NCI-H1048 (cell line): ENCODE measurements at places on chromosomes 5 and 9.

DNA sequence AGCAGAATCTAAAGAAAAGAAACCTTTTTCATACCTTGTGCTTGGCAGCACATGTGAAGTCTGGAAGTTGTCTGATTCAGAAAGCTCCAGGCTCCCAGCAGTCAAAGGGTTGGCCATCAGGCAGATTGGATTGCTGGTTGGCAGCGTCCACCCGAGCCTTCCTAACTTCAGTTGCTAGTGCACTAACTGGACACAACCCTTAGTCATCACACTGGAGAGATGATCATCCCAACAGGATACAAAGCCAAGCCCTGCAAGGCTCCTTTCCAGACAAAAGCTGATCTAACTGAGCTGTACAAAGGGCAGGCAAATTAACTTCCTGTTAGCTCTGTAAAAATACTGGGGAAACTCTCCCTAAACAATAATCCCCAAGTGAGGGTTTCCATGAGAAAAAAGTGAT, 185.6 kb downstream of the SNX18 start:
- no peak for DNase-seq

DNA sequence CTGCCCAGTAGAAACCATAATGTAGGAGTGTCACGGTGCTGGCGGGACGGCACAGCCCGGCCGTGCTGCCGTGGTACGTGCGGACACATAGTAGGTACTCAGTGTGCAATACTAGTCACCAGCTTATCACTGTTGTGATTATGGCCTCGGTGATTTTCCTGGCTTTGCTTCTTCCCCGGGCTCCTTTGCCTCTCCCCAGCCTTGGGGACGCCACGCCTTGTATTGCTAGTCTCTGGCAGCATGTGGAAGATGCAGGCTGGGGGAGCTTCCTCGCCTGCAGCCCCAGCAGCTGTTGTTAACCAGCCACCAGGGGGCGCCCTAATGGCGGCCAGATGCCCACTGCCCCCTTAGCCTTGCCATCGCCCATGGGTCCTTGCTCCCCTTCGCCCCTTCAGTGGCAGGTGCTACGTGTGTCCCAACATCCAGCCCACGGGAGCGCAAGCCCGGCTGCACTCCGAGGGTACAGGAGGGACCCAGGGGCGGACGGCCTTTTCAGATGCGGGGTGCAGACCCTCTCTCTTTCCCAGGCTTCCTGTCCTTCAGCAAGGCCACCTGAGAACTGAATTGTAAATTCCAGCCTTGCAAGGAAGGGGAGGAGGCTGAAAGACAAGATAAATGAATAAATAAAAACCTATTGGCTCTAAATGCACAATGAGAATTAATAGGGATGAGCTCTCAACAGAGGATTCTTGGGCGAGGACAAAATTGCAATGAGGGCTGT, 8.0 kb downstream of the NTNG2 start:
- DNase-seq: no peak

GRCh38 chr9:73565026-73565425, 413.4 kb downstream of the ANXA1 start:
- no peak for DNase-seq

- no peak for DNase-seq
These were observed 44.6 kb downstream of the NSG2 start for GRCh38 chr5:174090129-174090528.

DNA sequence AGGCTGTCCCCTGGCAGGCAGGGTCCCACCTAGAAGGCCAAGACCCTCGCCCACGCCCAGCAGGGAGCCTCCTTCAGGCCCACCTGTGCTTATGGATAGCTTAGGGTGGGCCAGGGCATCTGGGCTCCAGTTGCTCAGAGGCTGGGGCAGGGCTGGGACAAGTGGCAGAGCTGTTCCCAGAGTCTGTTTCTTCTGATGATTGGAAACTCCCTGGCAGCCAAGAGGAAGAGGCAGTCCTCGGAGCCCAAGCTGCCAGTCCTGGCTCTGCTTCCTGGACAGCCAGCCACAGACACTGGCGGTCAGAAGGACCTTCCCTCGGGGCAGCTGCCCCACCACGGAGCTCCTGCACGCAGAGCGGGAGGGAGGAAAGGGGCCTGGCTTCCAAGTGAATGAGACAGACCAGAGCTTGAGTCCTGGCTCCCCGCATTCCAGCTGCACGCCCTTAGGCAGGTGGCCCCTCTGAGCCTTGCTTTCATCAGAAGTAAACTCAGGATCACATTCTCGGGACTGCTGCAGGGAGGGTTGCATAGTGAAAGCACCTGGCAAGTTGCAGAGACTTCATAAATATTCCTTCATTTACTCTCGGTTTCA, 37.9 kb upstream of the GABRP start:
- no peak for DNase-seq

GRCh38 chr9:87283585-87283984, 214.1 kb upstream of the DAPK1 start:
- no peak for DNase-seq

DNA sequence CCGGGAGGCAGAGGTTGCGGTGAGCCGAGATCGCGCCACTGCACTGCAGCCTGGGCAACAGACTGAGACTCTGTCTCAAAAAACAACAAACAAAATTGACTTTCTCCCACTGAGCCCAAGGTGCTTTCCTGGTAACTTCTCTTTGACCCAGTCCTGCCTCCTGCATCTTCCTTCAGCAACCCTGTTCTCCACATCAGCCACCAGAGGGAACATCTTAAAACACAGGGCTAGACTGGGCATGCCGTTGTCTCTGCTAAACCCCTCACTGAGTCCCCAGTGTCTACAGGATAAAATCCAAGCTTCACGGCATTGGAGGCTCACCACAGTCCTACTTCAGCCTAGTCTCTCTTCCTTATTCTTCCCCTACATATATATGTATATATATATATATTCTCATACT, 39.8 kb upstream of the KCNMB1 start:
- no peak for DNase-seq

DNA sequence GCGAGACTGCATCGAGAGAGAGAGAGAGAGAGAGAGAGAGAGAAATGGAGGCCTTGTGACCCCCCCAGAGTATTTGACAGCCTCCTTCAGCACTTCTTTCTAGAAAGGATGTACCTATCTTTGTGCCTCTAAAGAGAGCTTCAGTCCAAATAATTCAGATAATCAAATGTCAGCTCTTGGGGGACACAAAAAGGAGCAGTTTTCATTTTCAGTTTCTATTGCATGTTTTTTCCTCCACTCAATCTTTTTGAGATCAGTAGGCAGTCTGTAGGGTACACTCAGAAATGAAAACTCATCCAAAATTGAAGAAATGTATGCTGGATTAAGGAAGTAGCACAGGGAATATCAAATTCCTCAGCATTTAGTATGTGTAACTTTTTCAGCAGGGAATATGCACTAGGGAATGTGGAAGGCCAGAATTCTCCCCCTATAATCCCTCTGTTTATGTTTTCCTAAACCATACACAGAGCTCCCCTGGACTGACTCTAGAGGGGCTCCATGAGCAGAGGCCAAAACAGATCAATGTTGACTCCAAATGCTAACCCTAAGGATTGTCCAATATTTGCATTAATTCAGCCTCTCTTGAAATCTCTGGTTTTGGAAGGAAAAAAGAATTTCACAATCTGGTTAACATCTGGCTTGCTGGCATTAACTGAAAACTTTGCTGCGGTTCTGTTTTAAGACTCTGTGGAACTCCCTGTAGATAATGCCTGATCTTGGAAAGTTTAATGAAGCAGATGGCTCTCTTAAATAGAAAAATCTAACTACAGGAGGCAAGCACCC, 250.1 kb downstream of the CEMIP2 start:
- no peak for DNase-seq

GRCh38 chr5:59151162-59151889, 568.5 kb downstream of the RAB3C start:
- no peak for DNase-seq

DNA sequence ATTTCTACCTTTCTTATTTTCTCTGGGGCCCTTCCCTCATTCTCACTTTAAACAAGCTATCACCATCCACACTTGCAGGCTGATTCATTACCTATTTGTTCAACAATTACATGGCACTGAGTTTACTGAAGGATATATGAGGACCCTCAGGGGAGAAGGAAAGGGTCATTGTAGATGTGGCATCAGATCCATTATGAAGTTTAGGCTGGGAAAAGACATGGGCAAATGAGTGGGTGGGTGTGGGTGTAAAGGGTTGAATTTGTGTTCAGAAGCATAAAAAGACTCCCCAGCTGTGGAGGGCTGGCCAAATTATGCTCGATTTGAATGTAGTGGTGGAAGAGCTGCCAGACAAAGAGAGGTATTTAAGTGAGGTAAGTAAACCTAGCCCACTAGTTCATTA, 55.9 kb upstream of the MTAP start:
- no peak for DNase-seq

DNA sequence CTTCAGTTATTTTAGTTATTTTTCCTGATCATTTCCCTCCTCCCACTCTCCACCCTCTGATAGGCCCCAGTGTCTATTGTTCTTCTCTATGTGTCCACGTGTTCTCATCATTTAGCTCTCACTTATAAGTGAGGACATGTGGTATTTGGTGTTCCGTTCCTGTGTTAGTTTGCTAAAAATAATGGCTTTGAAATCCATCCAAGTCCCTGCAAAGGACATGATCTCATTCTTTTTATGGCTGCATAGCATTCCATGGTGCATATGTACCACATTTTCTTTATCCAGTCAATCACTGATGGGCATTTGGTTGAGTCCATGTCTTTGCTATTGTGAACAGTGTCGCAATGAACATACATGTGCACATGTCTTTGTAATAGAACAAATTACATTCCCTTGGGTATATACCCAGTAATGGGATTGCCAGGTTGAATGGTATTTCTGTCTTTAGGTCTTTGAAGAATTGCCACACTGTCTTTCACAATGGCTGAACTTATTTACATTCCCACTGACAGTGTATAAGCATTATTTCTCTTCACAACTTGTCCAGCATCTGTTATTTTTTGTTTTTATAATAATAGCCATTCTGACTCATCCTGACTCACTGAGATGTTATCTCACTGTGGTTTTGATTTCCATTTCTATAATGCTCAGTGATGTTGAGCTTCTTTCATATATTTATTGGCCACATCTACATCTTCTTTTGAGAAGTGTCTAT, 17.2 kb upstream of the DIRAS2 start:
- no peak for DNase-seq

GRCh38 chr5:144247131-144247530, 76.5 kb downstream of the KCTD16 start:
- DNase-seq: no peak

GRCh38 chr5:73204332-73204731, 31.3 kb downstream of the TMEM174 start:
- no peak for DNase-seq

DNA sequence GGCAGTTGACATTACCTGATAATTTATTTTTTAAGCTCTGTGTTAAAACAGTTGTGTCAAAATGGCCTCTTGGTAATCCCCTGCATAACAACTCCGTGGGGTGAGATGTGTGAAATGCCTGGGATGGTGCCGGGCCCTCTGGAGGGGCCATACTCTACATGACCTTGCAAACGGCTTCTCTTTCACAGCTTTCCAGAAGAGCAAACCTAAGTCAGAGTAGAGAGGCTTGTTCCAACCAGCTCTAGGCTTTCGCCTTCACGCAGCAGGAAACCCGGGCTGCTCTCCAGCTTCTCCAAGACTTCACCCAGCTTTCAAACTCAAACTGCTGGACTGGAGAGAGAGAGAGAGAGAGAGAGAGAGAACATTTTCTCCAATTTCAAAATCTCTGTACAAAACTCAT, 120.1 kb downstream of the SNX18 start:
- no peak for DNase-seq

DNA sequence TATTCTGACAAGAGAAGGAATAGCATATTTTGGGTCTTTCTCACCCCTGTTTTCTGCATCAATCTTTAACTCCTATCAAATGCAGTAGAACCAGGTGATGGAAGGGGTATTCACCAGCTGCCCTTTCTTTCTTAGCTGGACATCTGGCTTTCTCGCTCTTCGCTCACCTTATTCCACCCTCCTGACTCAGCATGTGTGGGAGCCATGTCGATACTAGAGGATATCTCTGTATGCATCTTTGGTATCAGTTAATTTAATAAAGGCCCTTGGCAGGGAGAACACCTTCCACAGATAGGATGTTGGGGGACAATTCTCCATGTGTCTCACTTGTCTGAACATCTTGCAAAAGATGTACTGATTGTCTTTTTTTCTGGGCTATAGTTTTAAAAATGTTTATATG, 71.5 kb downstream of the ZNF474 start:
- DNase-seq: no peak

GRCh38 chr9:90722071-90722470, 79.4 kb upstream of the DIRAS2 start:
- DNase-seq: no peak

GRCh38 chr5:156259618-156260017, 67.3 kb upstream of the SGCD start:
- DNase-seq: no peak

GRCh38 chr9:16058131-16058549, 505.3 kb downstream of the CCDC171 start:
- no peak for DNase-seq
